ENCODE measurements at places on chromosomes 11 and 22.

DNA sequence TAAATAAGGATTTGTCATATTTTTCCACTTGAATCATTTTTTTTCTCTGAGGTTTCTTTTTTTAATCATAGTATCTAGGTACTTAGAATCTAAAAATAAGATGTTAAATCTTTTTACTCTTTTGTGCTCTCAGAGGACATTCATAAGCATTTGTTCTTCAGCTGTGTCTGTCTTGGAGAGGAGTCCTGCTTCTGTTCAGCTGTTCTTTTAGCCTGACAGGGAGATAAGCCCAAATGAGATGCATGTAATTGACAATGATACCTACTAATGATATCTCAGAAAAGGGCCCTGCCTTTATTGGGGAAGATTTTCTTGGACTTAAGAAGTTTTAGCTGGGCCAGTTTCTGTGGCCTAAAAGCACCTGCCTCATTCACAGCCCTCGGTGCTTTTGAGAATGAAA is 156.9 kb downstream of the NCAM1 start:
- DNase-seq: no peak

DNA sequence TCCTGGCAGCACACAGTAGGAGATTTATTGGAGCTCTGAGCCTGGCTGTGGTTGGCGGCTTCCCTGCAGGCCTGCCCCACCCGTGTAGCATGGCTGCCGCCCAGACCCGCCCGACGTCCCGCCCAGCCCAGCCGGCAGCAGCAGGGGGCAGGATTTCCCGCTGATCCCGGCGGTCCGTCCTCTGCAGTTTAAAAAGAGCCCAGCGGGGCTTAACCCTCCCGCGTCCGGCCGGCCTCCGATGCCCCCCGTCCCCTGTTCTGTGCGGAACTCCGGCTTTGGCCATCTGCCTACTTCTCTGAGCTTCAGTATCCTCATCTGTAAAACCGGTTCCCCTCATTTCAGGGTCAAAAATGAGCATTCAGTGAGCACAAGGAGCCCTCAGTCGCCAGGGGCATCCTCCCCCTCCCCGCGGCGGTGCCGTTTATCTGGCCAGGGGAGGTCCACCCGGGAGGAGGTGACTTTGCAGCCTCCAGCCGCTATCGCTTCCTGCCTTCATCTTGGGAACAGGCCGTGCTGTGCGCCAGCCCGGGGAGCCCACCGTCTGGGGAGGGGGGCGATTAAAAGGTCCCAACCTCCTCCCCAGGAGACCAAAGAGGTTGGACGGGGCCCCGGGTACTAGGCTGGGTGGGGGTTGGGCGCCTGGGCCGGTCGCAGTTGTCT is at the start of gene GAS2L1:
GAS2L1 (plus strand) TSS at position 476 of the 660 bp plus-strand sequence. CDS start 1,456 bp downstream, outside the sequence.
- DNase-seq: peak; percentile 55

GRCh38 chr11:19474954-19475721 is 234.4 kb upstream of the E2F8 start:
- DNase-seq: peak; percentile 69

- no peak for DNase-seq
These were observed 93.7 kb upstream of the PLET1 start for GRCh38 chr11:112354364-112354763.

DNA sequence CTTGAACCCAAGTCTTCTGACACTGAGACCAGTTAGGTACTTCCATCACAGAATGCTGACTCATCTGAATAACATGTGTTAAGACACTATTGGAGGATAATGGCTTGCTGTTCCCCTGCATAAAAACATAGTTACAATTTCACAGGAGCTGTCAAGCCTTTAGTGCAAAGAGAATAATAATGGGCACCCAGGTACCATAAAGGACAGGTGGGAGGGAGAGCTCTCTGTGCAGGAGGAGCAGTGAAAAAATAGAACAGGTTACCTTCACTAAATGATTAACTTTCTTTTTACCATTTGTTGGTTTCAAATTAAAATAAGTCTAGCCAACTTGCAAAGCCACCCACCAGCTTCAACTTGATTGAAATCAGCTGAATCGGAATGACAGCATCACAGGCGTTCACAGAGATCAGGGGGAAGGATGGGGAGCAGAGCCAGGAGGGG is 173.2 kb downstream of the DSCAML1 start:
- DNase-seq: no peak

GRCh38 chr11:72535194-72535547 is 100.8 kb upstream of the CLPB start:
- no peak for DNase-seq

DNA sequence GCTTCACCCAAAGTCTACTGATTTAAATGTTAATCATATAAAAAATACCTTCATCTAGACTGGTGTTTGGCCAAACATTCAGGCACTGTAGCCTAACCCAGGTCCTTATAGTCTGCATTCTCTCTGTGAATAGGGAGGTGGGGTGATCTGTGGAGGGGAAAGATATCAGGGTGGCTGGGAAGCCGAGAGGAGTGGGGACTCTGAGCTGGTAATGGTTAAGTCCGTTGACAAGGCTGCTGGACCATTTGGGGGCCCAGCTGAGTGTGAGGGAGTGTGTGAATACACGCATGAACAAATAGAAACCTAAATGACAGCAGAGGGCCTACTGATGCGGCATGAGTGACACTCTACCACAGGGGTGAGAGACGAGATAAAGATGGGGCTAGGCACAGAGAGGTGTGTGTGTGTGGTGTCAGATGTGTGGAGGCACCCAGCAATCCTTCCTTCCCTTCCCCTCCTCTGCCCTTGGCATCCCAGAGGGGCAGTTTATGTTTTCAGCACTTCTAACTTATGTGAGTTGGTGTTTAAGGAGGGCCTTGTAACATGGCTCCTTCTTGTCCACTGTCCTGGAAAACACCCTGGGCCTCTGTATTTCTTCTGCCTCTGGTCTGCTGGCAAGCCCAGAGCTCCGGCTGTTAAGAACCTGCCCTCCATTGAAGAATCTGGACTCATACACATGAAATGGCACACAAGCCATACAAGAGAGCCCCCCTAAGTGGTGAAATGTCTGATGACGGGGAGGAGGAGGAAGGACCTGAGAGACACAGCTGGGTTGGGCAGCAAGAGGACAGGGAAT is 249.1 kb upstream of the TBCEL start:
- no peak for DNase-seq

DNA sequence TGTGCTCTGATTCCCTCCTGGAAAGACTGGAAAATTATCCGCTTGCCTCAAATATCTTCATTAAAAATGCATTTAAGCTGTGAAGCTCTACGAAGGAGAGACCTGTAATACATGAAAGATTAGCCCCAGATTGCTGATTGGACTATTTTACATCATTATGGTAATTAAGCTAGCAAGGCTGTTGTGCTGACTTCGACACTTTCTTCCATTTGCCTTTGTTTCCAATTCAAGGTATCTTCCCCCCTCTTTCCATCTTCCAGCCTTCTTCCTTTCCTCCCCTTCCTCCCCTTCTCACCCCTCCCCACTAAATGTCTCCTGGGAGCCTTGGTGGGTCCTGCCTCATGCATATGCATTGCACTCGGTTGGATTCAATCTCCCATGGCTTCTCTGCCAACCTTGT is 710.8 kb downstream of the OPCML start:
- DNase-seq: no peak

DNA sequence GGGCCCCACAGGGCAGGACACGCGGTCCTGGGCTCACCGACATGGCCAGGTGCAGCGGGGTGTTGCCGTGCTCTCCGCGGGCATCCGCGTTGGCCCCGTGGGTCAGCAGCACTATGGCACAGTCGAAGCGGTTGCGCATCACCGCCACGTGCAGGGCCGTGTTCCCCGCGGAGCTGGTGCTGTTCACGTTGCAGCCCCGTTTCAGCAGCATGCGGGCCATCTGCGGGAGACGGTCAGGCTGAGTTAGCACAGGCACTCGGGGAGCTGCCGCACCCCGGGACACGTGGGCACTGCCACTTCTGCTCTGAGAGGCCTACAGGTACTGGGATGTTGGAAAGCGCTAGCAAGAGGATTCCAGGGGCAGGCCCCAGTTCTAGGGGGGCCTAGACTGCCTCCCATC is 22.3 kb upstream of the BAIAP2L2 start:
- no peak for DNase-seq

- DNase-seq: no peak
These were observed 154.7 kb downstream of the BLID start for GRCh38 chr11:121961321-121961801.

DNA sequence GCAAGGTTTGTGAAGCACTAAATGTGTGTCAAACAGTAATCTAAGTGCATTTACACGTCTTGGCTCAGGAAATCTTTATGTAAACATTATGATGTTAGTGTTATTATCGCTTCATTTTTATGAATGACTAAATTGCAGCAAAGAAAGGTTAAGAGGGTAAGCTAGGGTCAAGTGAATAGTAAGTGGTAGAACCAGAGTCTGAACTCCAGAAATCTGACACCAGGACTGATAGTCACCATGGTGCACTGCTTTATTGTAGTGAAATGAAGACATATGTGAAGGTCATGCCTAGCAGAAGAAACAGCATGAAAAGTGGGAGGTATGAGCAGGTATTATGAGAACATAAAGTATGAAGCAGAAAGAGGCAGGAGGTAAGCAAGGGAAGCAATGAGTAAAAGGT is 368.7 kb upstream of the TENM4 start:
- no peak for DNase-seq

DNA sequence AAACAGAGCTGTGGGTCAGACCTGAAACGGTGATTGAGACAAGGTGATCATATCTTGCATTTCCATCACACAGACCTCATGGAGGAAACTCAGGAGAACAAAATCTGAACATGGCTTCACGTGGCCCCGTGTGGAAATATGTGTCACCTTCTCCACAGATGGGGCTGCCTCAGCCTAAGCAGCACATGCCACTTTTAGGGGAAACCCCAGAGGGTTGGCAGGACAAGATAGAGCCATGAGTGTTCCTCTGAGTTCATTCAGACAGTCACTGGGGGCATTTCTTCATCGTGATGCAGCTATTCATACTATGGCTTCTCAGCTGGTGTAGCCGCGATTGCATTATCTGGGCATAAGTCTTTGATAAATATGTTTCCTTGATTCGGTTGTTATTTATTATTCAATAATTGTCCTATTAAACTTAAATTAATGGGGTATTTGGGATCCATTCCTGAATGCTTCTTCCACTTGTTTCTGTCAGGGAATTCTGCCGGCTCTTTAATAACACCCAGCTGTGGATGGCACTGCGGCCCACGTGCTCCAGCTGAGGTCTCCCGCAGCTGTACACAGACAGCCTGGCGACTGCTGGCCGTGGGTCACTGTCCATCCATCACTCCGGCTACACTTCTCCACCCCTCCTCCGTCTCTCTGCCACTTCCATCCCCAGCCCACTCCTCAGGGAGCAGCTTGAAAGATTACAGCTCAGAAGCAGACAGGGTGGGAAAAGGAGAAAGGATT is 485.1 kb downstream of the OPCML start:
- DNase-seq: no peak

DNA sequence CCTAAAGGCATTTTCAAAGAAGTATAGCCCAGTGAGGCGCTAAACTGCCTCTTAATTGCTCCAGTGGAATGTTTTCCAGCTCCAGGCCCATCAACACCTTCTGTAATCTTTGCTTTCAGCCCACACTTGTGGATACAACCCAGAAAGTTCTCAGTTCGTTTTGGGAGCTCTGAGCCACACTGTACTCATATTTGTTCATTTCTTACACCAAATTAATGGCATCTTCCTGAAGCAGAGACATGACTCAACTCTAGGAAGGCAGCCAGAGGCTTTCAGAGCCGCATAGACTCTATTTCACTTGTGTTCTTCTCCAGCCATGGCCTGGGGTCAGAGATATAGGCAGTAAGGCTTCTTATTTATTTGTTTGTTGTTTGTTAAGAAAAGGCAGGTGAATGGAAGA is 175.5 kb upstream of the NCAM1 start:
- DNase-seq: no peak

- no peak for DNase-seq
These were observed 587 bp downstream of the DENND5A start for GRCh38 chr11:9264316-9265210.

GRCh38 chr11:75574698-75575602 is 12.9 kb downstream of the SERPINH1 start:
- DNase-seq: no peak

DNA sequence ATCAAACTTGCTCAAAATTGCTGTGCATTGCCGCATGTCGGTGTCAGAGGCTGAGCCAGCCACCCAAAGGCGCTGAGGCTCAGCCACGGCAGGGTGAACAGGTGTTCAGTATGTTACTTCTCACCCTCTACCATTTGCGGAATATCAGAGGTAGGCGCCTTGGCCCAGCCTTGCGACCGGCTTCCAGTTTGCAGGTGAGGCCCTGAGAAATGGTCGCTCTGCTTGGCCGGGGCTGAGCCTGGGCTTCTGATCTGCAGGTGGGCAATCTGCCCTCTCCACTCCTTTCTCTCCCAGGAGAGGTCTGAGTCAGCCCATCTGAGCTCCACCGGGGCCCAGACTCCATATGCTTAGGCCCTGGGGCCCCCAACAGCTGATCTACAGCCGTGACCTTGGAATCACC is 71.0 kb downstream of the RPS6KA4 start:
- no peak for DNase-seq

DNA sequence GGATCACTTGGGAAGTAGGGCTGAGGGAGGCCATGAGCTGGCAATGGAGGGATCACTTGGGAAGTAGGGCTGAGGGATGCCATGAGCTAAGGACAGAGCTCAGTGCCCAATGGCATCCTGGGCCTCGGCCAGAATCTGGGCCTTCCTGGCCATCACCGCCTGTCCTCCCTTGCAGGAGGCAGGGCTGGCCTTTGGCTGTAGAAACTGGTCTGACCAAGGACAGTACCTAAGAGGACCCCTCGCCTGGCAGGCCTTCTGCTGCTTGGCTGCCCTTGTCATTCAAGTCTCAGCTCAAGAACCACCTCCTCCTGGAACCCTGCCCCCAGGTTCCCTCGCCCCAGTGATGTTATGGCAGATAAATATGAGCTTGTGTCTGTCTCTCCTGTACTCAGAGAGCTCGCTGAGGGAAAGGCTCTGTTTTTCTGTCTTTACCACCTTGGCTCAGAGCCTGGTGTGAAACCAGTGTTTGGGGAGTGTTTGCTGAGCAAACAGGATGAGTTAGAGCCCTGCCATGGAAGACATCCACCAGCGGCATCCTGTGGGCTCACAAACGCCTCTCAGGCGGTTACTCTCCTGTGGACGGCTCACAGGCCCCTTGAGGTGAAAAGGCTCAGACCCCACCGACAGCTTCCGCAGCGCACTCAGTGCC is 19.3 kb upstream of the RASL10A start:
- DNase-seq: no peak

- DNase-seq: no peak
These were observed 73.3 kb upstream of the FAR1 start for GRCh38 chr11:13595166-13595565.

DNA sequence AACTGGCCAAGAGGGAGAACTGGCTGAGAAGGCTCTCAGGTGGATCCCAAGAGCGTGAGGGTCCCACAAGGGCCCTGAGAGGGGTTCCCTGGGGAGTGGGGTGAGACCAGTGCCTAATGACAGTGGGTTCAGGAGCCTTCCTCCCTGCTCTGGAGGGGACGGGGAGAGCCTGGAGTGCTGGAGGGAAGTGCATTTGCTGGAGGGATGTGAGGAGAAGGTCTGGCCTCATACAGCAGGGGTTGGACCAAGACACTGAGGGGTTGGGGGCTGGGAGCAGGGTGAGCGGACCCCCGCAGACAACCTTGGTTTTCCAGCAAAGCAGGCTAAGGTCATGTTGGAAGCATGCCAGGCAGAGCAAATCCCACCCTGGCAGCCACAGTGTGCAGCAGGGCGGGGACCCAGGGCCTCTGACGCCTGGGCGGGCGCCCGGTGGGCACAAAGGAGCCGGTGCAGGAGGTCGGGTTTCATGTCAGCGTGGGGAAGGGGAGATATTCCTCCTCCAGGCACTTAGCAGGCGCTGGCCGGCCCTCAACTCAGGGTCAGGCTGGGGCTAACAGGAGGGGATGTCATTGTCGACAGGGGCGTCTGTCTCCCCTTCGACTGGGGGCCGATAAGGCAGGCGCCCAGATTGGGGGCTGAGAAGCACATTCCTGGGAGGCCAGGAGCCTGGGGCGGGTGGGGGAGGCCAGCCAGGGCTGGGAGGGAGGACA is 3.1 kb upstream of the DERL3 start:
- DNase-seq: no peak
